ENCODE measurements at places on chromosomes 1 and 21.

GRCh38 chr1:240732390-240732789, 120.4 kb upstream of the GREM2 start:
- peak; percentile 76 for DNase-seq

DNA sequence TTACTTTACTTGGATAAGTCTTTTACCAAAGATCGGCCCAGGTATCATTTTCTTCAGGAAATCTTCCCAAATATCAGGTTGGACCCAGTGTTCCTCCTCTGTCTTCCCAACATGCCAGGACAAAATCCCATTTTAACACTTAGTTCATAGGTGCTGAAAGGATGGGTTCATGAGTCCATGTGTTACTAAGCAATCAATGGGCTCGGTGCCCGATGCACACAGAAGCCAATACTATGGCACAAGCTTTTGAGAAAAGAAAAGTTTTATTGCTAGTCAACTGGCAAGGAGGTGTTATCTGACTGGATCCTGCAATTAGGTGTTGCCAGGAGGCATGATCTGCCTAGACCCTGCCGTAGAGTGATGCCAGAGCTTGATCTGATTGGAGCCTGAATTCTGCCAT, 133.3 kb upstream of the SLC44A3 start:
- DNase-seq, result no peak

DNA sequence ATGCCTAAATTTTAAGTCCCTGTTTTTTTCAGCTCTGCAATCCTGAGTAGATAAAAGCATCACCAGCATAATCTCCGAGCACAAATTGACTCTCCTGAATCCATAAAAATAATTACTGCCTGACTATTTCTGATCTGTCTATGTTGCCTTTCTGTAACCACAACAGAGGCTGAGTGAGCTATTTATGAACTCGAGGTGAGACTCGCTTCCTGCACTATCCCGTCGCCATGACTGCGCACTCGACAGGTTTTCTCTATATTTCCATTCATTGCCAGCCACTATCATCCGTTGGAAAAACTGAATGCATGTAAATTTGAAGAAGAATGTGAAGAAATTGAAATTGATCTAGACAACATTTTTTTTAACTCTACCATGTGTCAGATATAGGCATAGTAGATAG, 897.2 kb downstream of the ADGRL2 start:
- peak; percentile 36 for DNase-seq

- peak; percentile 72 for DNase-seq
Measured at GRCh38 chr1:116847688-116848531, 61.8 kb upstream of the PTGFRN start.

GRCh38 chr1:15341634-15342407, 67.9 kb upstream of the EFHD2 start:
- DNase-seq, result peak; percentile 82

DNA sequence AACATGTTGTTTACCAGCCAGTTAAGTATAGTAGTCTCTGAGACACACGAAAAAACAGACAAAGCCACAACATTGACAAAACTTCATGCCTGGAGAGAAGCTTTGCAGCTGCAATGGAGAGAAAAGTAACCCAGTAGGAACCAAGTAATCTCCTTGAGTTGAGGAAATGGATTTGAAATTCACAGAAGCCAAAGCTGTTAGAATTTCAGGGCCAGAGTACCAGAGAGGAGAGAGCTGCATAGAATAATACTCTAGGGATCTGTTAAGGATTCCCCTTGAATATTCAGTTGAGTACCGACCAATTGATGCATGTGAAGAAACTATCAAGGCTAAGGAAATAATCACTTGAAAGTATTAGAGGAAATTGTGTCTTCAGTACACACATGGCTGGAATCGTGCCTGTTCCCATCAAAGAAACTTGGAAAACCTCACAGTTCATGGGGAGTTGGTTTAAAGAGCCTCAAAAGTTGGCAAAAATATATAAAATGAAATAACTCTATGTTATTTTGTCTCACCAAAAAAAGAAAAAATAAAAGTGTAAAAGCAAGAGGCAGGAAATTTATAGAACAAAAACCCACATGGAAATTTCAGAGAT, 324.0 kb upstream of the NEGR1 start:
- DNase-seq, result no peak

GRCh38 chr1:119005724-119006405, 17.7 kb upstream of the TBX15 start:
- no peak for DNase-seq

DNA sequence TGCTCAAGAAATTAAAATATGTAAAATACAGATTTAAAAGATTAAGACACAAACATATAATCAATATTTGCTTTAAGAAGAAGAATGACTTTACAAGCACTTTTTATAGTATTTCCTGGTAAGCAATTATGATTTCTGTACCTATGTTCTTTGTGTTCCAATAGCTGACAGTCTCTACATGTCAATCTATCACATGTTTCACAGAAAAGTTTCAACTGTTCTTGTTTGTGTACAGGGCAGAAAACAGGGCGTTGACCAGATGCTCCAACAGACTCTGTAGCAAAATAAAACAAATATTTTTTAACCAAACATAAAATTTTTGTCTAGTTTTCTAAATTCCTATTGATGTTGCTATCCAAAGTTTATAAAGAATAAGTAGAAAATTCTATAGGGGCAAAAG, 48.0 kb downstream of the TRIM33 start:
- no peak for DNase-seq

- no peak for DNase-seq
Measured at GRCh38 chr1:19433719-19433998, 51.7 kb downstream of the CAPZB start.

GRCh38 chr1:85756864-85757263, 48.6 kb upstream of the ZNHIT6 start:
- DNase-seq, result no peak

- peak; percentile 14 for DNase-seq
Measured at GRCh38 chr21:28683982-28684752, 308.5 kb downstream of the LTN1 start.

DNA sequence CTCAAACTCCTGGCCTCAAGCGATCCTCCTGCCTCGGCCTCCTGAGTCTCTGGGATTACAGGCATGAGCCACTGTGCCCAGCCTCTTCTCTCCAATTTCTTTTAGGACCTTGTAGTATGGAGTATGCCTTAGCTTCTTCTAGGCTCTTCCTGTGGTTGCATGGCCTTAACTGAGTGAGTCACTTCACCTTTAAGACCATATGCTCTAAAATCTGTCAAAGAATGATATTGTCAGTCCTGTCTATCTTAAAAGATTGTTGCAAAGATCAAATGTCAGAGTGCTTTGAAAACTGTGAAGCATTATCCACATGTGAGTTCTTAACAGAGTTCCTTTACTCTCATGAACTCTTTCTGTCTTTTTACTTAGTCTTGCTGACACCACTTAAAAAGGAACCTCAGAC, 37.2 kb downstream of the ATP2B4 start:
- peak; percentile 64 for DNase-seq

- DNase-seq, result no peak
Measured at GRCh38 chr1:44305962-44306422, 49.1 kb downstream of the ERI3 start.

DNA sequence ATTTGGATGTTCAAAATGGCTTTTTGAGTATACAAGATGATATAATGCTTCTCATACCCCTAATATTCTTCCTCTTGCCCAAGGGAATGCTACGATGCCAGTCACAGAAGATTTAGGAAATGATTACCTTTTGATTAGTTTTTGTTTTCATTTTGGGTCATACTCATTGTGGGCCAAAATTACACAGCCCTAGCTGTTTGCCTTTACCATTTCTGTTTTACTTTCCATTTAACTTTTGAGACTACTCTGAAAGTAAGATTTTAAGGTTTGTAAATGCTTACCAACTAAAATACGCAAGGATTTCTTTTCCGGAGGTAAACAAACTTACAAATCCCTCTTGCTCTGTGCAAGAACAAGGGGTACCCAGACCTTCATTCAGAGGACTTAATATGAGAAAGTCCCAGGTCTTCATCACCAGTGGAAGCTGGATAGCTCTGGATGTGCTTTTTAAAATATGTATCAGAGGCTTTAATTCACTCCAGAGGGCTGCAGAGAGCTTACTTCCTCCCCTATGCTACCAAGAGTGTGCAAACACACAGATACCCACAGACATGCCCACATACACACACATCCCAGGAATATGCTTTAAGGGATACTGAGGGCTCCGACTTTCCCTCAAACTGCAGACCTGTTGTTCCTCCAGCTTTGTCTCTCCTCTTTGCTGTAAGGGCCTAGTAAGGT, 631.4 kb downstream of the SMYD3 start:
- no peak for DNase-seq

DNA sequence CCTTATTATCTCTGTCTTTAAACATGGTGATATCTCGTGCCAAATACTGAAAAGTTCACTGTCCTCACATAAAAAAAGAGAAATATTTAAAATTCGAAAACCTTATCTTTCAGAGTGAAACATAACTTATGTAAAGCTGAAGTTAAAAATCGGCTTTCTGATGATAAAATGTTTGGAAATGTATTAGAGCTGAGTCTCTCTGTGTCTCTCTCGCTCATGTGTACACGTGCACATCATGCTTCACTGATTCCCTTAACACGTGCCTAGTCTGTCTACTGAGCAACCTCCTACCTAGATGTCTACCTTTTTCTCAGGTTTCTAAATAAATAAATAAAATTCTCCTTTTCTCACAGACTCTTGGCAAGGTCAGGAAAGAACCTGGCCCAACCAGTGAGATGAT, 17.1 kb downstream of the HHIPL2 start:
- DNase-seq, result no peak

DNA sequence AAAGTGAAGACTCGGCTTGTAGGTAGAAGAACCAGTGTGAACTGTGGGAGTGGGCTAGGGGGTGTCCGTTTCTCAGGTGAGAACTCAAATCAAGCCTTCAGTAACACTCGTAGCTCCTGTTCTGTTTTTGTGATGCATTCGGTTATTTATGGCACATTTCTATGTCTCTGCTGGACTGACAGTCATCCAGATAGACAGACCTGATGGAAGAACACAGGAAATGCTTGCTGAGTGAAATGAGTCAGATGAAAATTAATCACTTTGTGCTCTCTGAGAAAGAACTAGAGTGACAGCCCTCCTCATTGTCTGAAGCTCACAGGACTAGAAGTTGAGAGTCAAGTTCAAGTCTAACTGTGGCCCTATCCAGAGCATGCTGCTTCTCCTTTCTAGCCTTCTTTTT, 360.1 kb upstream of the PLXNA2 start:
- peak; percentile 88 for DNase-seq

GRCh38 chr1:8681911-8682310, 135.5 kb downstream of the RERE start:
- no peak for DNase-seq

DNA sequence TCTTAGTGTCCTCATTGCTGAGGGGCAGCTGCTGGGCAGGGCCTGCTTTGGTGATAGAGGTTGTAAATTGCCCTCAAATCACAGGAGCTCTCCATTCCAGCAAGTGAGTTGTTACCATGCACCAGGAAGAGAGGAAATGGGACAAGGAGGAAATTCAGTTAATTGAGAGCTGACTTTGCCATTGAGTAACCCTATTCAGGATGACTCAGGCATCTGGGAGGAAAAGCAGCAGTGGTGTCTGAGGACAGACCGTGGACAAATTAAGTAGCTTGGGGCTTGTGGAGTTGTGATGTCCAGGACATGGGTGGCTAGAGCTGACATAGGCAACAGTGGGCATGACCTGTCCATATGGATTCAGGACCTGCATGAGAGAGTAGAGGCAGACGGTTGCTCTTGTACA, 5.9 kb downstream of the ARHGEF10L start:
- peak; percentile 71 for DNase-seq

GRCh38 chr21:40835184-40835694, 11.7 kb downstream of the DSCAM start:
- DNase-seq, result no peak

DNA sequence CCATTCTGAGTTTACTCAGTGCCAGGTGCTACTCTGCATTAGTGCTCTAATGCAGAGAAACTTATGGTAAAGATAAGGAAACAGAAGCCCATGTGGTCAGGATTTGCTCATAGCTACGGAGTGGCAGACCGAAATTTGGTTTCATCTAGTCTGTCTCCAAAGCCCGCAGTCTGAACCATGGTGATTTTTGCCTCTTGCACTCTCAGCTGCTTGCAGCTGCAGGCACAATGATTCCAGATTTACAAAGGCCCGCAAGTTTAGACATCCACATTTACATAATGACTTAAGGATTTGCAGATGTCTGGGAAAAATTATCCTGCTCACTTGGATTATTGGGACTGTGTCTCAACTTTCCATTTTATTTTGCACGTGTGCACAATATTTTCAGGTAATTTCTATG, 161.3 kb upstream of the KCNJ6 start:
- no peak for DNase-seq

- DNase-seq, result no peak
Measured at GRCh38 chr1:10537082-10537766, 62.5 kb downstream of the PEX14 start.

DNA sequence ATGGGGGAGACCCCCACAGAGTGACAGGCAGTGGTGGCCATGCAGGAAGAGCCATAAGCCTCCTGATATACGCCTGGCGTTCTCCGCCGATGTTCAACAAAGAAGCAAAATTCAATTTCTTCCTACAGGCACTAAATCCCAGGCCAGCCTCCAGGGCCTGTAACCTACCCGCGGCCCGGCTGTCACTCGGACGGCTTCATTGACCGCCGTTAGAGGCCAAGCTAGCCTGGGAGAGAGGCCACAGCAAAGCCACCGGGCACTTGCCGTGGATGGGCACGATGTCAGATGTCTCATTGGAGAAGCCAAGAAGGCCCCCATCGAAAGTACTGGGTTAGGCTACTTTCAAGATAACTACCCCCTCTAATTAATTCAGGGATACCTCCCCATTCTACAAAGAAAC, 9.7 kb downstream of the ADGRB2 start:
- DNase-seq, result no peak

DNA sequence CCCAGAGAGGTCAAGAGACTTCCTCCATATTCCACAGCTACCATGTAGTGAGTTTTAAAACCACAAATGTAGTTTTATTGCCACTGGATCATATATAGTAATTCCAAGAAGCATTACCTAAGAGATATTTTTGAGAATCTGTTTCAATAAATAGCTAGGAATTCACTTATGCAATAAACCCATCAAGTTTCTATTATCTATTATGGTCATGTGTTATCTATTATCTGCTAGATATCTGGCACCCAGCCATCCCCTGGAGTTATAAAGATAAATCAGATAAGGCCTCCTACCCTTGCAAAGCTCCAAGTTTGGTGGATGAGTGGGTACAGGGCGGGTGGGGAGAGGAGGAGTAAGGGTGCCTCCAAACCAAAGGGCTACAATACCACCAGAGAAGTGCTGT, 10.3 kb upstream of the VWA5B1 start:
- DNase-seq, result peak; percentile 42

DNA sequence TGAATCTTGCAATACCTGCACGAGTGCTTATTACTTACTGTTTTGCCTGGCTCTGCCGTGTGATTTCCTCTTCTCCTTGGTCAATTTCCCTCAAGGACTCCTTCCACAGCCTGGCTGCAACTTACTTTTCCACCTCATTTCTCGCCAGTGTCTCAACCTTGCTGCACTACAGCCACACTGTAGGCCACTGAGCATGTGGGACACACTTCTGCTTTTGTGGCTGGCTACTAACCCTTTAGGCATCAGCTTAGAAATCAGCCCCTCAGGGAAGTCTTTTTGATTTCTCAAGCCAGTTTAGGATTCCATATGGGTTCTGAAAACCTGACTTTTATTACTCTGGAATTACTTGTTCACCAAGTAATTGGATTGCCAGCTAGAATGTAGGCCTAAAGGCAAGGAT, 5.2 kb upstream of the DMRTB1 start:
- no peak for DNase-seq

- DNase-seq, result no peak
Measured at GRCh38 chr1:22658385-22659163, 5.5 kb downstream of the C1QB start.

GRCh38 chr1:165898837-165899236, 71.4 kb downstream of the UCK2 start:
- peak; percentile 97 for DNase-seq

Data from M059J (cell line).